ENCODE measurements at places on chromosomes 7 and 10.

DNA sequence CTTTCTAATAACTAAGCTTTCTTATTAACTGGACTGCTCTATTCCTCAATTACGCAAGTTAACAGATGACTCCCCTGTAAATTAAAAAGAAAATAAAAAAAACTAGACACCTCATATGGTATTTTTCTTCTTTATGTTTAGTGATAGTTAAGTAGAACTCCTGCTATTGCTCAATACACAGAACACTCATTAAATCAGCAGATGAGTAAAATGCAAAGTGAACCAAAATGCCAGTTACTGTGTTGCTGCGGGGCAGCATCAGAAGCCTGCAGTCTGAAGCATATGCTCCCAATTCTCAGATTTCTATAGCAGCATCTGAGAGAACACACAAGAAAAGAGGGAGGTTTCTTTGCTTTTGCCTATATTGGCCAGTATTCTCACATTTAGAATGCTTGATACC is 28.4 kb downstream of the CDK6 start:
- no peak for DNase-seq

GRCh38 chr10:21969326-21970287 is 33.9 kb downstream of the DNAJC1 start:
- no peak for DNase-seq

GRCh38 chr7:44136731-44137130 is 4.4 kb downstream of the MYL7 start:
- DNase-seq, result no peak

- DNase-seq, result no peak
These were observed 62.6 kb downstream of the EXOC4 start for GRCh38 chr7:133315332-133316040.

DNA sequence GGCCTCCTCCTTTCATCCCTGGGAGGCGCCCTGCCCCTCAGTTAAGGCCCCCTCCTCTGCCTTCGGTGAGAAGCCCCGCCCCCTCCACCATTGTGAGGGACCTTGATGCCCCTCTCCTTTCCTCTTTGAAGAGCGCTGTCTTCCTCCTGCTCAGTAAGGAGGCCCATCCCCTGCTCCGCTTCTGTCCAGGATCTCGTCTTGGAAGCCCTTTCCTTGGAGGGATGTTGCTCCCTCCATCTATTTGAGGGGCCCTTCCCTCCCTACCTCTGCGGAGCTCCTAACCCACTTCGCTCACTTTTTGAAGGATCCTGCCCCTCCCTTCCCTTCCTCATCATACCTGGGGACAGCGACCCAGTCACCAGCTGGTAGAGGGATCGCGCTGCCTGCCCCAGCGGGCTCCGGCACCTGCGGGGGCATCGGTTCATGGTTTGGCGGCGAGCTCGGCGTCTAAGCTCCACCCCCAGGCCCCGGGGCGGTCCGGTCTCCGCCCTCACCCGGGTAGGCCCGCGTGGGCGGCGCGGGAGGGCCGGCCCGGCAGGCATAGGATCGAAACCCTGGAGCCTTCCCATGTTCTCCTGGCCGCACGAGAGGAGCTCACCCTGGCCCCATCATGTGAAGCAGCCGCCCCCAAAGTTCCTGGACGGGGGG is 4.1 kb downstream of the KCNIP2 start:
- no peak for DNase-seq

GRCh38 chr7:12674861-12675260 is 12.6 kb upstream of the ARL4A start:
- DNase-seq, result no peak

DNA sequence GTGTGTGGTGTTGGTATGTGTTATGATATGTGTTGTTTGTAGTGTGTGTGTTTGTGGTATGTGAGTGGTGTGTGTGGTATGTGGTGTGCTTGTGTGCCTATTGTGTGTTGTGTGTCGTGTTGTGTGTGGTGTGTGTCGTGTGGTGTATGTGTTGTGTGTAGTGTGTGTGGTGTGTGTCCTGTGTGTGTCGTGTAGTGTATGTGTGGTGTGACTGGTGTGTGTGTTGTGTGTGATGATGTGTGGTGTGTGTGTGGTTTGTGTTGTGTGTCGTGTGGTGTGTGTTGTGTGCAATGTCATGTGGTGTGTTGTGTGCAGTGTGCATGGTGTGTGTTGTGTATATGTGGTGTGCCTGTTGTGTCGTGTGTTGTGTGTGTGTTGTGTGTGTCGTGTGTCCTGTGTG is 144.6 kb downstream of the DNAJB6 start:
- DNase-seq, result no peak

- no peak for DNase-seq
These were observed 22.3 kb downstream of the ZNF518A start for GRCh38 chr10:96152437-96152836.

DNA sequence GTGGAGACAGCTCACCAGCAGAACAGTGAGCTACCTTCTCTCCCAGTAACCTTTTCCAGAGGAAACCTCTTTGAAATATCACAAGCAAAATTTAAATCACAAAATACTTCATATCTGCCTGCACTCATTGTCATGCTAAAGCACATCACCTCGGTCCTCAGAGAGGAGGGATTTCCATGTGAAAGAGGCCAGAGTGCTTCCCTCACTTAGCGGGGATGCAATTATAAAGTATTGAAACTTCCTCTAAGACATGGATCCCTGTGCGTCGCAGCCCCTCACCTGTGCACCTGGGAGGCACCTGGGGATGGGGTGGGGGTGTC is 457.9 kb downstream of the DNAJB6 start:
- no peak for DNase-seq

DNA sequence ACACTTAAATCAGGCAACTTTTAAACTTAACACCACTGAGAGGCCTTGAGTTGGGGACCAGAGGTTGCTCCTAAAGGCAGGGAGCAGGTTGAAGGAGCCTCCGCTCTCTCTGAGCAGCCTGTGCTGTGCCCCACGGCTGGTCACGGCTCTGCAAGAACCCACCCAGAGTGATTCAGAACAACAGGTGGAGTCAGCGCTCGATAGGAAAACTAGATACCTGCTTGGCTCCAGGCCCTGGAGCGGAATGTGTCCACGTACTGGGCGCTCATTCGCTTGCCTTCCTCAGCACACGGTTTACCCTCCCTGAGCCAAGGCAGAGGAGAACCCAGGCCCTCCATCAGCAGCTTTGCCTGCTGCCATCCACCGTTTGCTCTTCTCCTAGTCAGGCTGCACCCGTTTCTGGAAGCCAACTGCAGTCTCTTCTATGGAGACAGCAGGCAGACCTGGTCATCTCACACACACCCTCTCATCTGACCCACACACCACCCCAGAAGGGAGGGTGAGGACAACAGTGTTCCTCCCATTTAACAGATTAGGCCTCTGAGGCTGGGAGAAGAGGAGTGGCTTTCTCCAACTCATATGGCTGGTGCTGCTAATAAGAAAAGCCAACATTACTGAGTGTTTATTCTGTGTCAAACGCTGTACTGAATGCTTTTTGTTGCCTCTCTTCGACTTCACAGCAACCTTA is 37.6 kb upstream of the PDCD4 start:
- DNase-seq, result no peak

DNA sequence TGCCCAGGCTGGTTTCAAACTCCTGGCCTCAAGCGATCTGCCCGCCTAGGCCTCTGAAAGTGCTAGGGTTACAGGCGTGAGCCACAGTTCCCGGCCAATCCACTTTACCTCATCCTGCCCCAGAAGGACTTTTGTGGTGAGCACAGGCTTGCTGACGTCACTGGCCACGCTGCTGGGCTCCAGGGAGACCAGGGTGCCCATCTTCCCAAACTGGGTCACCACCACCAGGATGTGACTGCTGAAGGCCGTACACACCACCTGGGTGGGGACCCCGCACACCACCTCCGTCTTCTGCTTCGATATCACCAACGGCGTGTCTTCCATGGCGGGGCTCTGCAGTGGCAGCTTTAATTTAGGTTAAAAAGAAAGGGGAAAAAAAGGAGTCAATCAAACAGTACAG is 816 bp downstream of the PSMG3 start:
- DNase-seq, result no peak

GRCh38 chr10:127872871-127873600 is 19.7 kb downstream of the CLRN3 start:
- no peak for DNase-seq

DNA sequence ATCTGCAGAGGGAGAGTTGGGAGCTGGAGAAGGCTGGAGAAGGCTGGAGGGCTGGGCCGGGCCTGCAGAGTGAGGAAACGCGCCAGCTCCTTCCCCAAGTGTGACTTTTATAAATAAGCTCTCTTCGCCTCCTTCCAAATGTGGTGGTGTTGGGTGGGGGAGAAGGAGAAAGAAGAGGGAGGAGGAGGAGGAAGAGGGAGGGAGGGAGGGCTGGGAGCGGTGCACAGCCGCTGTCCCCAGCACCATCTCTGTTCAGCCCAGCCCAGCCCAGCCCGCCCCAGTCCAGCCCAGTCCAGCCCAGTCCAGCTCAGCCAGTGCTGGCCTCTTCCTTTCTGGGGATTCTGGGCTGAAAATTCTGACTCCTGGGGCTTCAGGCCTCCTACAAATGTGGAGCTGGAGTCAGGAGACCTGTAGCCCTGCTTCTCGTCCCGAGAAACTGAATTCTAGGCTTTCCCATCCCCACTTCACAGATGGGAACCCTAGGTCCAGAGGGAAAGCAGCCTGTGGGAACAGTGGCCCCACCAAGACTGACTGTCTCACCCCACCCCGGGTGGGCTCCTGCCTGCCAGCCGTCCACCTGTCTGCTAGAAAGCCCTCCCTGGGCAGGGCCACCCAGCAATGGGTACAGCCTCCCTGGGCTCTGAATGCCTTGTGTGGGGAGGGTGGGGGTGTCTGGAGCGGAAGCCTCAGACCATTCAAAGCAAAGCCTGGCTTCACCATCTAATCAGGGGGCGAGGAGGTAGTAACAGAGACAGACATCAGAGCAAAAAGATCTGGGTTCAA is 2.3 kb downstream of the STX1A start:
- no peak for DNase-seq

DNA sequence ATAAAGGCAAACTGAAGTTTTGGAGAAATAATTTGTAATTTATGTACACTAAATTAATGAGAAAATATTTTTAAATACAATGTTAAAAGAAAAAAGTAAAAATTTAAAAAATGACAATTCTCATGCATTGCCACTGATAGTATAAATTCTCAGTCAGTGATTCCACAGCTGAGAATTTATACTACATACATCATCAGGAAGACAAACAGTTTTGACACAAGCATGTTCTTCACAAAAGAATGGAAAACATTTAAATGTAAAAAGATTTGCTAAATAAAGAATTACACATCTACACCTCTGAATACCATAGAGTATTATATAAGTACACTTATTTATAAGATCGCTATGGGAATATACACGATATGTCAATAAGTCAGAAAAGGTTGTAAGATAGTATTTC is 101.1 kb upstream of the LAMB4 start:
- no peak for DNase-seq

DNA sequence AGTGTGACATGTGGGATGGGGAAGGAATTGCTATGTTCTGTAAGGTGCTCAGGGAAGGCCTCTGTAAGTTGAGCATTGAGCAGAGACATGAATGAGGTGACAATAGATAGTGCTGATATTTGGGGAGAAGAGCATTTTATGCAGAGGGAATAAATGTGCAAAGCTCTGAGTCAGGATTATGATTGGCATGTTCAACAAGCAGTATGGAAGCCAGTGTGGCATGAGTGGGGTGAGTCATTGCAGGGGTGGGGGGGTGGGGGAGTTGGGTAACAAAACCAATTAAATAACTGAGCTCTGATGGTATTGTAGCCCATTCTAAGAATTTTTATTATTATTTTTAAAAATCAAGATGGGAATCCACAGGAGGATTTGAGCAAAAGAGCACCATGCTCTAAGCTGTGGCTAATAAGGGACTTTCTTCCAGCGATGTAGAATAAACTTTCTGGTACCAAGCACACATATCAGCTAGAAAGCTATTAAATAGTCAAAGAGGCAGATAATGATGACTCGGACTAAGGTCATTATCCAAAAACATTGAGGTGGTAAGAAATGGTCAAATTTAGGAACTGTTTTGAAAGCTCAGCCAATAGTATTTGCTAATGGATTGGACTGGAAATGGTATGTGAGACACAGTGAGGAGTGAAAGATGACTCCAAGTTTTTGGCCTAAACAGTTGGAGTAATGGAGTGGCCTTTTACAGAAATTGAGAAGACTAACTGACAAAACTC is 96.4 kb downstream of the PRKG1 start:
- DNase-seq, result no peak

GRCh38 chr10:133176546-133176945 is 16.5 kb downstream of the KNDC1 start:
- no peak for DNase-seq

DNA sequence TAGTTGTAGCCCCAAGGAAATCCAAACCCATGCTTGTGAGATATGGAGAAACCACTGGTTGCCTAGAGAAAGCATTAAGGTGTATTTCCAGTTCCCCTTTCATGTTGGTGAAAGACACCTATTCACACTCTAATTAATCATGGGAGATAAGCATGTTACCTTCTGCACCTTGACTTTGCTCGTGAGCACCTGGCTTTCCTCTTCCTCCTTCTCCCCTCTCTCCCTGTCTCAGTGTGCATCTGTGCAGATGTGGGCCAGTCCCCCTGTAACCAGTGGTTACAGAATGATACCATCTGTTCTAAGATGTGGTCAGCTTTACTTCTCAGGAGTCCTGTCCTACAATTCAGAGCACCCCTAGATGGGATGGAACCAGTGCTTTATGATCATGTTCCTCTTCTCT is 160.6 kb downstream of the LCOR start:
- no peak for DNase-seq

DNA sequence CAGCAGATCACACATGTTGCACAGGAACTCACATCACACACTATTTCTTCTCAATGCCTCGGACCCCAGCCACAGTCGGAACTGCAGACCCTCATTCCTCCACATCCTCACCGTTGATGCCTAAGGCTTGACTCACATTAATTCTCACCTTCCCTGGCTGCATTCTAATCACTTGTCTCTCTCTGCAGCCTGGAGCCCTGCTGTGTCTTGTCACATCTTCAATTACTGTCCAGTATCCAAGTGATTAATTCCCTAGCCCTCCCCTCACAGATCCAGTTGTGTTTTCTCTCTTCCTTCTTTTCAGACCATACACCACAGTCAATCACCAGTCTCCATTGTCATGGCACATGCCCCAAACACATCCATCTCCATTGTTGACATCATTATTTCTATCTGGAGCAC is 592.4 kb upstream of the IGFBP3 start:
- DNase-seq, result no peak

GRCh38 chr10:117718986-117719920 is 176.7 kb downstream of the EMX2 start:
- no peak for DNase-seq

DNA sequence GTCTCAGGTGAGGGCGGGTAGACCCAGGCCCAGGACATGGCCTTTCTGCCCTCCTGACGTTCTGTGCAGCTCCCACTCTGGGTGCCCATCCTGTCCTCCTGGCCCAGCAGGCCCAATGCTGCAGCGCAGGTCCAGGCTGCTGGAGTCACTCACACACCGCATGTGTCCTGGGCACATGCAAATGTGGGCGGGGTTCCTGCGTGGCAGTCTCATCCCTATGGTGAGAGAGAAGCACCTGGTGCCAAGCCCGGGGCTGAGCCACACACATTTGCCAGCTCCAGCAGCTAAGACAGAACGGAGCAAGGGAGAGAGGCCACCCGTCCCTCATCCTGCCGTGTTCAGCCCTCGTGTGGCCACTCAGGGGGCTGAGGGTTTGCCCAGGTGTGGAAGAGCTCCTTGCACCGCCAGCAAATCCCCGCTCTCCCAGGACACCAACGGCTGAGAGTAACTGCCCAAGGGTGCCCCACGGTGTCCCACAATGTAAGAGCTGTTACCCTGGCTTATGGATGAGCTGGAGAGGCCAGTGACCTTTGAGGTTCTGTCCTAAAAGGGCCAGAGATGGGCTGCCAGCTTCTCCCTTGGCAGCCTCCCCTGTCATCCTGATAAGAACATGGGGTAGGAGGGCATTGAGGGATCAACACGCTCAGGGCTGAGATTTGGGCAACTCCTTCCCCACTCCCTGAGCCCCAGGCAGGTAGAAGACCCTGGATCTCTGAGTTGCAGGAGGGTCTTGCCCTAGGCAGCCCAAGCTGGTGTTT is 4.4 kb downstream of the FUOM start:
- no peak for DNase-seq
